Right cardiac atrium (tissue), 5 donors: ENCODE measurements at places on chromosomes 5 and 9. TPM values are rescaled to one million over a fixed set of nuclear protein-coding genes. Genes with fewer than 3 reads are reported as not detected.

The LNPEP gene
- total RNA-seq = 56.5 TPM

The TNFSF15 gene
- not detected for total RNA-seq

The ZNF483 gene
- 14.7 TPM for total RNA-seq

The IL9 gene
- not detected for total RNA-seq

The HTR4 gene
- total RNA-seq = 9.1 TPM

The FBP2 gene
- not detected for total RNA-seq
